Stimulated activated CD8-positive, alpha-beta memory T cell treated with anti-CD3 and anti-CD28 coated beads, Interleukin-7, amount 100 ng/mL, for 48 hours (primary cell): ENCODE measurements at places on chromosomes 1 and 21.
A peak's percentile ranks its signal among the peaks of the same experiment; 100 is the strongest.

- DNase-seq: no peak
These were observed 104.8 kb upstream of the KRTAP19-8 start for GRCh38 chr21:31143036-31143435.

DNA sequence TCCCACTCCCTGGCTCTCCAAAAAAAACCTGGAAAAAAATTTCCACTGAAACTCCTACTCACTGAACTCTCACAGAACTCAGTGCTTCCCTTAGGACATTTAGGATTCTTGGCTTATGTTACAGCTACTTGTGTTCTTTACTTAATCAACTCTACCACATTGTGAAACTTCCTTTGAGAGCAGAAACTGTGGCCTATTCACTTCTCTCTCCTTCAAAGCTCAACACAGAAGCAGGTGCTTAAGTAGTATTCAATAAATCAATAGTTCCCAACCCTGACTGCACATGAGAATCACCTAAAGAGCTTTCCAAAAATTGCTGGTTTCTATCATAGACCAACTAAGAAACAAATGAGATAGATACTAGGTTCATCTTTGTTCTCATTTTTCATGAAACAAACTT, 67.9 kb upstream of the DMRTA2 start:
- no peak for DNase-seq

DNA sequence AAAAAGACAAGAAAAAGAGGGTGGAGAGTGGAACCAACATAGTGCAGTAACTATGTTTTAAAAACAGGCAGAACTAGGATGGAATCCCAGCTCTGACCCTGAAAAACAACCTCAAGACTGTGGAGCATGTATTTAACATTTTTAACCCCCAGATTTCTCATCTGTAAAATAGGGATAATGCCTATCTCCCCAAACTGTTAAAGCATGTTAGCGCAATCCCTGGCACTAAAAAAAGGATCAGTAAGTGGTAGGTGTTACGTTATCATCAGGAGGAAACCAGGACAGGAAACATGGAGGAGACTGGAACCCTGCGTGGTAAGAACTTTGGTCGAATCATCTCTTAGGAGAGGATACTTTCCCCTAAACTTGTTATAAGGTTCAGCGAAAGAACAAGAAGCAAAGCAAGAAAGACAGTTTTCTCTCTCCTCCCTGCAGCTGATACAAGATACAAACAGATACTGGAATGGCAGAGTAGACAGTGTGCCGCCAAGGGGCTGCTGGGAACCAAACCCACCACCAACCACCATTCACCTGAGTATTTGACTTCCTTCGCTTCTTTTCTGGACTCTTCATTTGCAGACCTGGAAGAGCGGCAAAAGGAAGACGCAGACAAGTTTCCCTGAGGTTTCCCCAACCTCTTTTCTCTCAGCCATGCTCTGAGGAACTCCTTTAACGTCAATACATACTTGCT, 991 bp downstream of the PYGO2 start:
- DNase-seq: no peak

DNA sequence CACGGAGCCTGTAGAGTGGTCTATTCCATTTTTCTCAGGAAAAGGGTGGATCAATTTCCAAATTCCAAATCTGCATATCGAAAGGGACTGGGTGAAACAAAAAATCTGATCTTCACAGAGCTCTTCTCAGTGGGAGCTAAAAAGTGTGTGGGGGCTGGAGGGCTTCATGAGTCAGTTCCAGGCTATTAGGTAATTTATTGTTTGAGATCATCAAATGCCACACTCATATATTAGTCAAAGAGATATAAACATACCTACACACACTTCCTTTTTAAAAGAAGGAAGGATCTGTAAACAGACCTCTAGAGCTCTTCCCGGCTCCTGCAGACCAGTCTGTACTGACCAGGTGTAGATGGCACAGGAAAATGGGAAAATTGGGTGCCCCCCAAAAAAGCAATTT, 175.4 kb downstream of the ZBTB18 start:
- DNase-seq: no peak

DNA sequence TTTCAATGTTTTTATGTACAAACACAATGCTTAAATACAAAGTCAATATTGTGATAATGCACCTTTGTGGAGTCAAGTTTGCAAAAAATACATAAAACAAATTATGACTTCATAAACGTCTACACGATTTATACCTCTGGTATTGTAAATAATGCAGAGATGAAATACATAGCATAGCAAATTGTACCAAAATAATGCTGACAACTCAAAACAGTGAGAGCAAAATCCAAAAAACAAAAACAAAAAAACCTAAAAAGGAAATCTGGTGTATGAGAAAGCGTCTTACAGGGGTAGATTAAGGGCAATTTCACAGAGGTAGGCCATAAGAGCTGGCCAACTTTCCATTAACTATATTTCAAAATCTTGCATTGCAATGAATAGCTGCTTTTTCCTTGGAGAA, 161.5 kb upstream of the LRRC7 start:
- DNase-seq: no peak

DNA sequence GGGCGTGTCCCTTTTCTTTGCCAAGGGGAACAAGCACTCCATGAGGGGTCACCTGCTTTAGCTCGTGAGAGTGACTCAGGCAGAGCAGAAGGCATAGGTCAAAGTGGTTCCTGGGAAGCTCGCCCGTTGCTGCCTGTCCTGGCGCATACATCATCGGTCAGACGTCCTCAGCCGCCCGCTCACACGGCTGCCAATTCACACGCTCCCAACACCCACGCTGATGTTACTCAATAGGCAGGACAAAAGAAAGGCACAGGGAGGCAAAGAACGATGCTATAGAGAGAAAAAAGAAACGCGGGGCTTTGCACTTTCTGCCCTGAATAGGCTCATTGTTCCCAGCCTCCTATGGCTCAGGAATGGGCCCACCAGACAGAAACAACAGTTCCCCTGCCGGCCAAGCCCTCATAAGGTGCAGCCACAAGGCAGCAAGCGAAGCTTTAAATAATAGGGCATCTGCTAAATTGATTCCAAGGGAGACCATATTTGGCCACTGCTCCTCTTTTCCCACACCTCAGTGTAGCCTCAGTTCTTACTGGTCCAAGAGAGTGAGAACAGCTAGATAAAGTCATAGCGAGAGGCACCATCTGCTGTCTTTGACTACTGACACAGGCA, 38.7 kb downstream of the VTCN1 start:
- DNase-seq: no peak

- no peak for DNase-seq
These were observed 123.0 kb upstream of the IGSF21 start for GRCh38 chr1:17984583-17984982.

DNA sequence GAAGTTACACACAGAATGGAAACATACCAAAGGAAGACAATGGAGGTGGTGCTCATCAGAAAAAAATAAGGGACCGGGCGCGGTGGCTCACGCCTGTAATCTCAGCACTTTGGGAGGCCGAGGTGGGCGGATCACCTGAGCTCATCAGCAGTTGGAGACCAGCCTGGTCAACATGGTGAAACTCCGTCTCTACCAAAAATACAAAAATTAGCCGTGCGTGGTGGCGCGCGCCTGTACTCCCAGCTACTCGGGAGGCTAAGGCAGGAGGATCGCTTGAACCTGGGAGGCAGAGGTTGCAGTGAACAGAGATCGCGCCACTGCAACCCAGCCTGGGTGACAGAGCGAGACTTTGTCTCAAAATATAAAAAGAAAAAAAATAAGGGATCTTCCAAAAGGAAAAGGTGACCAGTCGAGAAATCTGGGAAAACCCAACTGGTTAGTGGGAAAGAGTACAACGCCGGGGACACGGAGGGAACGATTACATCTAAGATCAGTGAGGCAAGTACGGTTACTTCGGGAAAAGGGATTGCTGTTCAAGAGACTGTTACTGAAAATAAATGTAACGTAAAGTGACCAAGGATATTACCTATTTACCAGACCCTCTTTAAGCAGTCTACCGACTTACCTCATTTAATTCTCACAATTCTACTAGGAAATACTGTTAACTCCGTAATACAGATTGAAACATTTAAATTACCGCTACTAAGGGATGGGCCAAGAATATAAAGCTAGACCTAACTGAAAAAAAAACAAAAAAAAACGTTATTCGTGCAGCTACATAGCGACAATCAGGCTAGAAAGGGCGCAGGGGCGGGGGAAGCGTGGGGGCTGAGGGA, 822 bp downstream of the CCT3 start:
- peak; percentile 17 for DNase-seq

DNA sequence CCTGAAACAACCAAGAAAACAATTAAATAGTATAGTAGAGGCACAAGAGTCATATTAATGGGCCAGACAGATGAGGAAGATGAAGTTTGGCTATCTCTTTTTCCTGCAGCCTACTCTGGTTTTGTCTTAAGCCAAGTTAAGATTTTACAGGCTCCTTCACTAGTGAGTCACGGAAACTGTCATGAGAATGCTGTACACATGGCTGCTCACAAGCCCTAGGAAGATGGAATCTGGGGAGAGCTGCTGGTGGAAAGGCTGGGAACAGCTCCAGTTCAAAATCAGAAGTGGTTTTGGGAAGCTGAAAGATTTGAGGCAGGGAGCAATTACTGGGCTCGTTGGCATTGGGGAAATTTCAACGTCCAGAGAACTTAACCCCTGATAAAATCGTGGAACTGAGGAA, 46.4 kb upstream of the S1PR1 start:
- no peak for DNase-seq

- no peak for DNase-seq
These were observed 332.2 kb downstream of the CHRM3 start for GRCh38 chr1:239718571-239718970.

DNA sequence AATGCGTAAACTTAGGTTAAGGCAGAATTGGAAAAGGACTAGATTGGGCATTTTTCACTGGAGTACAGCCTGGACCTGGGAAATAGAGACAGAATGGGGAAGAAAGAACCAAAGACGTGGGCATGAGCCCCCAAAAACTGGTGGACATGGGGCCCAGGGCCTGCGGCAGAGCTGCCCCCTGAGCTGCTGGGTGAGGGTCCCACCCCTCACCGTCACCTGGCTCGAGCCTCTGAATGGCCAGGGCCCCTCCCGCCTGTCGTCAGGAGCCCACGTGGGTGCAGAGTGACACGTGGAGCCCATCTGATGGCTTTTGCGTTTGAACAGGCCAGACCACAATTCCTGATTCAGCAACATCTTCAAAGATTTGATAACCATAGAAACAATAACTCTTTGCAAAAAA, 360.9 kb upstream of the VAMP3 start:
- no peak for DNase-seq

GRCh38 chr1:101235696-101236515, 913 bp upstream of the S1PR1 start:
- peak; percentile 80 for DNase-seq

GRCh38 chr1:30688920-30689794, 34.2 kb downstream of the MATN1 start:
- DNase-seq: no peak

- DNase-seq: no peak
These were observed 22.7 kb upstream of the DNAJC28 start for GRCh38 chr21:33514229-33514628.

- no peak for DNase-seq
These were observed 11.3 kb downstream of the NIPAL3 start for GRCh38 chr1:24426744-24427544.

- DNase-seq: no peak
These were observed 2.9 kb downstream of the SELENON start for GRCh38 chr1:25802915-25803314.

GRCh38 chr1:228544921-228545591, 57.9 kb downstream of the RNF187 start:
- DNase-seq: no peak

- no peak for DNase-seq
These were observed 21.0 kb downstream of the C1orf87 start for GRCh38 chr1:60052601-60053000.

DNA sequence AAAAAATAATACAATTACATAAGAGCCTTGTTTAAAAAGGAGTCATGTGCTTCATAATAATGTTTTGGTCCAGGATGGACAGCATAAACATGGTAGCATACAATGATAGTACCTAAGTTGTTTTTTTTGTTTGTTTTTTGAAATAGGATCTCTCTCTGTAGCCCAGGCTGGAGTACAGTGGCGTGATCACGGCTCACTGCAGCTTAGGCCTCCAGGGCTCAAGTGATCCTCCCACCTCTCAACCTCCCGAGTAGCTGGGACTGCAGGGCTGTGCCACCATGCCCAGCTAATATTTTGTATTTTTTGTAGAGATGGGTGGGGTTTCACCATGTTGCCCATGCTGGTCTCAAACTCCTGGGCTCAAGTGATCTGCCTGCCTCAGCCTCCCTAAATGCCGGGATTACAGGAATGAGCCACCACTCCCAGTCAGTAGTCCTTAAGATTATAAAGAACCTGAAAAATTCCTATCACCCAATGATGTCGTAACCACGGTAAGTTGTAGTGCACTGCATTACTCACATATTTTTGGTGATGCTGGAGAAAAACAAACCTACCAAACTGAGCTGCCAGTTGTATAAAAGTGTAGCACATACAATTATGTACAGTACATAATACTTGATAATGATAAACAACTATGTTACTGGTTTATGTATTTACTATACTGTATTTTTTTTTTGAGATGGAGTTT, 22.4 kb upstream of the RCOR3 start:
- no peak for DNase-seq
